Naive thymus-derived CD8-positive, alpha-beta T cell (primary cell): ENCODE measurements at places on chromosomes 5 and 9. TPM values are rescaled to one million over a fixed set of nuclear protein-coding genes. Genes with fewer than 3 reads are reported as not detected.
A peak's percentile ranks its signal among the peaks of the same experiment; 100 is the strongest.

Gene MEIKIN
- 2.7 TPM for total RNA-seq

DNA sequence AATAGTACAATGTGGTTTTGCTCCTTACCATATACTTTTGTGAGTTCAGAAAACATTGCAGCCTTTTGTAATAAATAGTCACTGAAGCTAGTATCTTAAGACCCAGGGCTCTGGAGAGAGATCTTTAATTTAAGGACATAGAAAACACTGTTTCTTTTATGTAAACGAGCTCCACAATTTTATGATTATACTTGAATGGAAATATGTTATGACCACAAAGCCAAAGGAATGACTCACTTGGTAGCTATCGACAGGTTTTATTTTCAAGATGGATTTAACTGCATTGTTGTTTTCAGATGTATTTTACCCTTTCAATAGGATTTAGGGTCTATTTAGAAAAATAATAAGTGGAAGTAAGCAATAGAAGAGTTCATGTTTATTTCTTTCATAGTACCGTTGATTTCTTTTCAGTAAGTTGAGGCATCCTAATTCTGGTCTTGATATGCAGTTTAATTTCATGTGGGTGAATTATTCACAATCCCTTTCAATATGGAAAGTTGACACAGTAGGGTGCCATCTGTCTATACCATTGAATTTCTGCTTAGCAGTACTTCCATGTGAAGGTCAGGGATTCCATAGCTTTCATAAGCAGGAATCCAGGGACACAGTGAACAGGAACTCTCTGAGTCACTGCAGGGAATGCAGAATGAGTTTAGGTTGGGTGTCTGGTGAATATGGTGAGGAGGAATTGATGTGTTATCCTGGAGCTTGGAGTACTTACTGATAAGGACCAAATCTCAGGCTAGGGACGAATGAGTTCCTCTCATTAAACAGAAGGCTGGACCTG is 157.6 kb downstream of the CD180 start:
- DNase-seq: no peak

DNA sequence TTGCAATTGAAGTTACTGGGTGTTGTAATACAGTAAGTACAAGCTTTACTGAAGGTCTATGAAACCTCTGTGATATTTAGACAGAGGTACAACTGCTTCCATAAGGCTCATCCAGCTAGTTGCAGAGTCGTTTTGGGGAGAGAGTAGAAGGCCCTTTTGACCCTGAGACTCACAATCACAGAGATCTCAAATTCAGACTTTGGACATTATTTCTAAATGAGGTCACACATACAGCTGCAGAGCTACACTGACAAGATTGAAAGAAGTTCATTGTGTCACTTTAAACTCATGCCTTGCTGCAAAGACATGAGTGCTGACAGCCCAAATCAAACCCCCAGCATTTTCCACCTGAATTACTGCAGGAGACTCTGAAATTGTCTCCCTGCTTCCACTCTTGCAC is 205.9 kb upstream of the TMEM161B start:
- DNase-seq: no peak

DNA sequence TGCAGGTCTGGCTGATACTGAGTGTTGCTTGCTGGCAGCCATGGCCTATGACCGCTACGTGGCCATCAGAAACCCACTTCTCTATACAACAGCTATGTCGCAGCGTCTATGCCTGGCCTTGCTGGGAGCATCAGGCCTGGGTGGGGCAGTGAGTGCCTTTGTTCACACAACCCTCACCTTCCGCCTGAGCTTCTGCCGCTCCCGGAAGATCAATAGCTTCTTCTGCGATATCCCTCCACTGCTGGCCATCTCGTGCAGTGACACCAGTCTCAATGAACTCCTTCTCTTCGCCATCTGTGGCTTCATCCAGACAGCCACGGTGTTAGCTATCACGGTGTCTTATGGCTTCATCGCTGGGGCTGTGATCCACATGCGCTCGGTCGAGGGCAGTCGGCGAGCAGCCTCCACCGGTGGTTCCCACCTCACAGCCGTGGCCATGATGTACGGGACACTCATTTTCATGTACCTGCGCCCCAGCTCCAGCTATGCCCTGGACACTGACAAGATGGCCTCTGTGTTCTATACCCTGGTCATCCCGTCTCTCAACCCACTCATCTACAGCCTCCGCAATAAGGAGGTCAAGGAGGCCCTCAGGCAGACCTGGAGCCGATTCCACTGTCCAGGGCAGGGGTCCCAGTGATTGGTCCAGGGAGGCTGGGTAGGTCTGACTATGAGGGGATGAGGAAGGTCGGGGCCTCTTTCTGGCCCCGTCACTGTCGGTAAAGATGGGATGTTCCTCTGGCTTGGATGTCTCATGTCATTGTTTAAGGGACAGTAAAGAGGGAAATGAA is 718 bp downstream of the OR5C1 start:
- no peak for DNase-seq

DNA sequence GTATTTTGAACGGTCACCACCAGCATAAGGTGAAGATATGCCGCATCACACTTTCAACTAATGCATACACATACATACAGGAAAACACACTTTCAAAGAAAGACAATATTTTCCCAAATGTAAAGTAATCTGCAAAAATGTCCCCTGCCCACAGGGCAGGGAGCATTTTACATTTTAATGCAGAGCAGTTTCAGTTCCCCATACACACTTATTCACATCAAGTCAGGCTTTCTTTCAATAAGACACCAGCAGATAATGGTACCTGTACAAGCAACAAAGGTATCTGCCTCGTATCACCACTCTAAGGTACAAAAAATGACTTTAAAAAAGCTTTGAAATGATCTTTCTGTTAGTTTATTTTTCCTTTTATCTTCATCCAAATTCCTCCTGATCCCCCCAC is 247.1 kb upstream of the CCNG1 start:
- DNase-seq: no peak

DNA sequence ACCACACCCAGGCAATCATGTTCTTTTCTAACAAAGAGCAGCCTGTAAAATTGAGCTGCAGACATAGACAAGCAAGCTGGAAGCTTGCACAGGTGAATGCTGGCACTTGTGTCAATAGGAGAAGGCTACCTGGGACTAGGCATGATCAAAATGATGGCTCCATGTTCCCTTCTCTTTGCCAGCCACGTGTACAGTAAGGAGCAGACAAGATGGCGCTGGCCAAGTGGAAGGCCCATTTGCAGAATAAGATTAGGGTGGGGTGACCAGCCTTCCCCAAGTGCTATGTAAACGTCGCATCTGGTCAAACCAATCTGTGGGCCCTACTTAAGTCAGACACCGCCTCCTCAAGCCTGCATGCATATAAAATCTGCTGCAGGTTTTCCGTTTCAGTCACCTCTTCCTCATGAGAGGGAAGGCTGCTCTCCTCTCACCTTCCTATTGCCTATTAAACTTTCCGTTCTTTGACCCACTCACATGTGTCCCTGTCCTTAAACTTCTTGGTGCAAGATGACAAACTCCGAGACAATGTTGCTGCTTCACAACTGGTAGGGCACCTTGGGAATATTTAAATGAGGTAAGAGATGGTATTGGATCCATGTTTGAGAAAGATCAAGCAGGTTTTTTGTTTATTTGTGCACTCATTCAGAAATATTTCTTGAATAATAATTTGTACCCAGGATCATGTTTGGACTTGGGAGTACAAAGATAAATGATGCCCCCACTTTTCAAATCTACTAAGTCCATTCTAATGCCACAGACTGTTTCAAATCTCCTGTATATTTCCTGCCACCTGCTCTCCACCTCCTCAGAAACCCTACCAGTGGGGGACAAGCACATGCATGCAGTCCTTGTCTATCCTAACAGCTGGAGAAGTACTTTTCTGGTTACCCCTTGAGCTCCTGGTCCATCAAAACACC is 30.7 kb upstream of the TGFBR1 start:
- DNase-seq: no peak

DNA sequence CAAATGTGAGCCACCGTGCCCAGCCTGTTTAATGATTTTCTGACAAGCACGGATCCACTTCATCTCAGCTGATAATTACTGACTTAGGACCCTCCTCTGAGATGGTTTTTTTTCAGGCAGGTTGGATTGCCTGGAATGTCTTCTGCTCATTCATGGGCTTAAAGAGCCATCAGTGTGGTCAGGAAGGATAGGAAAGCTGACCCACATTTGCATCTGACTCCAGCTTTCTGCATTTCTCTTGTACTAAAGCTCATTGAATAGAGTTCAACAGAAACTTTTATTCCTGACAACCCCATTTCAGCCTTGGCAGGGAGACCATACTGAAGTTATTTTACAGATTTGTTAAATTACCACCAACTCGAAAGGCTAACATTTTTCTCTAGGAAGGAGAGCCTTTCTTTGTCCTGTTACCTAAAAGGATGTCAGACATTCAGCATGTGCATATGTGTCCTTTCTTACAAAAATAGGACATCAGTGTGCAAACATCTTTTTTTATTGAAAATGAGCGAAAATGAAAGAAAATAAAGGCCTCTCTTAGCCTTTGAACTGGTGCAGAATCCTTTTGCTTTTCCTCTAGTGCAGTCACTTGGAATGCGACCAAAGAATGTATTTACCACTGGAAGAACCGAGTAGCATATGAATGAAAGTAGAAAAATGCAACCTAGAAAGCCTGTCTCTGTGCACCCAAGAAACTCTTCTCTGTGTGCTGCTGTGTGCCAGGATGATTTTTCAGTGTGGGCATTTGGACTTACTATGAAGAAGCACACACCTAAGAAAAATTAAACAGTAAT is 26.6 kb downstream of the ADCY2 start:
- no peak for DNase-seq

- peak; percentile 49 for DNase-seq
These were observed at the start of gene MEF2C for GRCh38 chr5:88883059-88883835. Gene MEF2C (minus strand): TSS chr5:88883184. CDS start chr5:88823788, 59,396 bp downstream.

DNA sequence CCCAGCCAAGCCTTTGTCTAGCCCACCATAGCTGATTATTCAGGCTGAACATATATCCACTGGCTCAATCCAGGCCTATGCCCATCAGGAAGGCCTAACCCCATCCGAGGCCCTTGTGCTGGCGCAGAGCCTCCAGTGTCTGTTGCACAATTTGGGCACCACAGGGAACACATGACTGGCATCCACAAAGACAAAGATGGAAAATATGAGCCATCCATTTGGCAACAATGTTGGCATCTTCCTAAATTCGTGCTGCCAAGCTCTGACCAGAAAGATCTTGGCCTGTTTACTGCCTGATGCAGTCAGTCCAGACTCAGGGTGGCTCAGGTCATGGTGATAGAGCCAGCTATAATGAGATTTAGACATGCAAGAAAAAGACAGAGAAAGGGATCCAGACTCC is 233.8 kb downstream of the PIK3R1 start:
- DNase-seq: no peak

DNA sequence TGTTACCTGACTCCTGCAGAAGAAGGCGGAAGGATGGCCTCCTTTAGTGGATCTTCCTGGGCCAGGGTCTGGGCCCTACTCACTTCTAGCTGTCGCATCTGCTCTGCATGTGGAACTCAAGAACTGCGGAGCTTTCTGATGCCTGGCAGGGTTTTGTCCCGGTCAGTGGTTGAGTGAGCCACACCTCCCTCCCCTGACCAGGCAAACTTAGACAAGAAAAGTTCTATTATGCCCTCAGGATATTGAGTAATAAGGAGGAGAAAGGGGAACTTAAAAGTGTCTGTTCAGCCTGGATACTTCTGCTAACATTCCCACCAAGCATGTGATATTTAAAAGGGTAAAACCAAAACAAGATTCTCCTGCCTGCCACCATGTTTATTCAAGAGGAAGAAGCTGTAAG is at the start of gene FYB1:
Gene FYB1 (minus strand): TSS at position 127 of the 400 bp plus-strand sequence. CDS start 16,603 bp downstream, outside the sequence.
- no peak for DNase-seq

- DNase-seq: no peak
These were observed 428.1 kb downstream of the ARHGEF28 start for GRCh38 chr5:74054139-74054538.

GRCh38 chr9:81079055-81079454 is 610.3 kb downstream of the TLE1 start:
- DNase-seq: no peak

GRCh38 chr5:176543428-176544182 is 5.5 kb upstream of the CDHR2 start:
- DNase-seq: peak; percentile 67

DNA sequence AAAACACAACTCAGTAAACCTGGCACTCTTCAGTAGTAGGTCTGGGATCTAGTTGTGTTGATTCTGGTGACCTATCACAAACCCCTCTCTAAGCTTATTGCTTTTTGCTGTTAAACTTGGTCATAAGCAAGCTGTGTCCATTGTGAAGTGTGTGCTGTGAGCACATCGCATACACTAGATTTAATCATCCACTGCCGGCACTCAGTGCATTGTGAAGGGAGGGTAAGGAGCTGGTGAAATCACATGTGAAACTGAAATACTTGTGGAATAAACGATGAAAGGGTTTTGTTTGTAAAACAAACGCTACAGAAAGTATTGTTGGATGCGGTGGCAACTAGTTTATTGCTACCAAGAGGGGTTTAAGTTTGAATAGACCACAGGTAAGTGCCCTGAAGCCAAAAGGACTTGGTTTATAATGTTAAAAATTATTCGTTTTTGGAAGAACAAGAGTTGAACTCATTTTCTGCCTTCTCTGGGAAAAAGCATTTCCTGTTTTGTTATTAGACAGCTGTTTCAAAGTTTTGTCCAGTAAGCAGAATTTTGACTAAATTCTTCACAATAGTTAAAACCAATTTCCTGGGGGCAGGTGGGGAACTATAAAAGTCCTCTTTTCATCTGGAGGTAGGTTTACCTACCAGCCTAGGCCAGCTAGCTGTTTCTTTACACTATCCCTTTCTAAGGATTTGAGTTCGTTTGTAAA is 24.6 kb downstream of the TJP2 start:
- no peak for DNase-seq

DNA sequence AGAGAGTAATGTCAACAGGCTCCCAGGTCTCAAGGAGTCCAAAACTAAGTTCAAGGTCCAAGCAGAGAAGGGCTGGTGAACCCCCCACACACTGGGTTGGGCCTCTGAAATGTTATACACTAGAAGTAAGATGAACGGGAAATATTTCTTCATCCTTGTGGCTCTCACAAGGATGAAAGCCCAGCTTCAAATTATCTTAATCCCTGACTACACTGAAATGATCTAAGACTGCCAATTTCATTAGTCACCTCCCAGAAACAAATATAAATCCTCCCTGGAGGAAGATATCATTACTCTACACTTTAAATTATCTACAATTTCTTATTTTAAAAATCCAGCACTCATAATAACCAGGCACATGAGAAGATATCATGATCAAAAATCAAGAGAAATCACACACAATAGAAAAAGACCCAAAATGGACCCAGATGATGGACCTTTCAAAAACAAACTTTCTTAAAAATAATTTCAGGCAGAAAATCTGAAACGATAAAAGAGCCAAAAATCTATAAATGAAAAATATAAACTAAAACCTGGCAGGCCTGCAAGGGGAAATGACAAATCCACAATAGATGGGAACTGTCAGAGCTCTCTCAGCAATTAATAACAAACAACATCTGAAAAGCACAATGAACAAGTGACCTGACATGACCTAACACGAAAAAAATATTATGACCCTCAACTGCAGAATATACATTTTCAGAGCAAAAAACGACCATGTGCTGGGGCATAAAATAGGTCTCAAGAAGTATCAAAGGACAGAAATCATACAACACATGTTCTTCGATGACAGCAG is 117.4 kb downstream of the GPR21 start:
- DNase-seq: no peak

- no peak for DNase-seq
These were observed 38.1 kb upstream of the HNRNPA0 start for GRCh38 chr5:137792303-137792702.

GRCh38 chr5:112293587-112293986 is 125.5 kb downstream of the EPB41L4A start:
- no peak for DNase-seq
